GM18507 (cell line): ENCODE measurements at places on chromosomes 12 and 14.

GRCh38 chr12:93603762-93604161 is 31.3 kb downstream of the SOCS2 start:
- no peak for DNase-seq

DNA sequence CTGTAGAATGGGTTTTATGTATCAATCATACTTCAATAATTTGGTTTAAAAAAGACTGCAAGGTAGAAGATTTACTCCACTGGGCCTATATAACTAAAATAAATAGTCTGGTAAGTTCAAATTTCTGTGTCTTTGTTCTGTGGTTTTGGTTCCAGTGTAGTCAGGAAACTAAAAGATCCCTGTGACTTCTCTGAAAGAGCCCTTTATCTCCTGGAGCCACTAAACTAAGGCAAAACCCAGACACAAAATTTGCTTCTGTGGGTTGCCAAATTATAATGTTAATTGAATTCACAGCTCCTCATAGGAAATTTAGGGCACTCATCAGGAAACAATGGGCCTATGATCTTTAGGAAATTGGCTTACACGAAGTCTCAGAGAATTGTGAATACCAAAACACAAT is 1038.4 kb downstream of the GALC start:
- DNase-seq: no peak

DNA sequence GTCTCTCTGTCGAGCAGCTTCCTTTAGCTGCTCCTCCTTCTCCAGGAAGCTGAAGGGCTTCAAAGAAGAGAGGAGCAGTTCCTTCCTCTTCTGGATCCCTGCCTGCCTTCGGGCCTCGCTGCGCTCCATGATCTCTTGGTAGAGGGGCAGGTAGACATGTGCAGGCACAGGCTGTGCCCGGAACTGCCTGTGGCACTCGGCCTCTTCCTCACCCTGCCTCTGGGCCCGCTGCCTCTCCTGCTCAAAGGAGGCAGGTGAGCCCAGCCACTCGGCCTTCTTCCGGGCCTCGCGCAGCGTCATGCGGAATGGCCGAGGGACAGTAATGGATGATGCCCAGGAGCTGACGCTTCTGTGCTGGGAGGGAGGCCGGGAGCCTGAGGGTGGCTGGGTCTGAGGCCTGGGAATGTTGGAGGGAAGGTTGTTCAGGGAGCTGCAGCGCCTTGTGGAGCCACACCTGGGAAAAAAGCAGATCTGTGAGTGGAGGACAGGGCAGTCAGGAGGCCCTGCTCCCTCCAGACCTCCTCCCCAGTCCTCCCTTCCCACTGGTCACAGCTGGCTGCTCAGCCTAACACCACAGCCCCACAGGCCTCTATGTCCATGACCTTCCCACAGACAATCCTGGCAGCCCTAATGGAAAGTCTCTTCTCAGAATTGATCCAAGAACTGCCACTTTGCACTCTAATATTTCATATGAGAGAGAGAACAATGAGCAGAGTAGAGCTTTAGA is 5.3 kb downstream of the FAM161B start:
- no peak for DNase-seq

GRCh38 chr12:69834147-69834546 is 9.1 kb downstream of the MYRFL start:
- DNase-seq: no peak

DNA sequence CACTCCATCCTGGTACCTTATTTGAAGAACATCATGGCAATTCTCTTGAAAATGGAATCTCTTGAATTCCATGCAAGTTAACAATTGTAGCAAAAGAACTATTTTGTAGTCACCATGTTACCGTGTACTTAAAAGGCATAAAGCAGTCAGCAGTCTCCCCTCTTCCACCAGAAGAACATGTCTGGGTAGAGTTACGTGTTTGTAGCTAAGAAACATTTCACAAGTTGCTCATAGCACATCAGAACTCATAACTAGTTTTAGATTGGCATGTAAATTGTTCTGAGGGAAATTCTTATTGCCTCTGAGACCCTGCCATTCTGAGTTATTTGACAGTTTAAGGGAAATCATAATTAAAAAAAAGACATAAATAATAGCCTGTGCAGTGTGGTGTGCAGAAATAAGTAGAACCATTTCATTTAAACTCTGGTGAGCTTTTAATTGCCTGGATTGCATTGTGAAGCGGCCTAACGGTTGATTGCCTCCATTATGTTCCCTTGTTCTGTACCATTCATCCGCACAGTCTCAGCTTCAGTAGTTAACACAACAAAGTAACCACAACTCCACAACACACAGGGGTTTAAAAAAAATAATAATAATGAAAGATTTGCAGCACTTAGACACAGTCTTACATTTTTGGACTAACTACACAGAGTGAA is 2.6 kb downstream of the LMO3 start:
- DNase-seq: no peak

GRCh38 chr14:75162631-75163030 is 13.8 kb downstream of the TMED10 start:
- no peak for DNase-seq
